Activated CD4-positive, alpha-beta T cell treated with anti-CD3 and anti-CD28 coated beads, Interleukin-2, amount 50 U/mL, for 4 hours (primary cell): ENCODE measurements at places on chromosomes 2 and 18.

GRCh38 chr18:48184118-48184517, 225.1 kb downstream of the ZBTB7C start:
- no peak for DNase-seq

GRCh38 chr18:46297621-46298020, 193.4 kb downstream of the HAUS1 start:
- no peak for DNase-seq

- DNase-seq = no peak
These were observed 1.3 kb downstream of the EIF4E2 start for GRCh38 chr2:232551776-232552175.

GRCh38 chr2:105875241-105875640, 130.5 kb downstream of the NCK2 start:
- DNase-seq = no peak

- no peak for DNase-seq
These were observed 142.1 kb downstream of the FAM124B start for GRCh38 chr2:224259831-224260230.

DNA sequence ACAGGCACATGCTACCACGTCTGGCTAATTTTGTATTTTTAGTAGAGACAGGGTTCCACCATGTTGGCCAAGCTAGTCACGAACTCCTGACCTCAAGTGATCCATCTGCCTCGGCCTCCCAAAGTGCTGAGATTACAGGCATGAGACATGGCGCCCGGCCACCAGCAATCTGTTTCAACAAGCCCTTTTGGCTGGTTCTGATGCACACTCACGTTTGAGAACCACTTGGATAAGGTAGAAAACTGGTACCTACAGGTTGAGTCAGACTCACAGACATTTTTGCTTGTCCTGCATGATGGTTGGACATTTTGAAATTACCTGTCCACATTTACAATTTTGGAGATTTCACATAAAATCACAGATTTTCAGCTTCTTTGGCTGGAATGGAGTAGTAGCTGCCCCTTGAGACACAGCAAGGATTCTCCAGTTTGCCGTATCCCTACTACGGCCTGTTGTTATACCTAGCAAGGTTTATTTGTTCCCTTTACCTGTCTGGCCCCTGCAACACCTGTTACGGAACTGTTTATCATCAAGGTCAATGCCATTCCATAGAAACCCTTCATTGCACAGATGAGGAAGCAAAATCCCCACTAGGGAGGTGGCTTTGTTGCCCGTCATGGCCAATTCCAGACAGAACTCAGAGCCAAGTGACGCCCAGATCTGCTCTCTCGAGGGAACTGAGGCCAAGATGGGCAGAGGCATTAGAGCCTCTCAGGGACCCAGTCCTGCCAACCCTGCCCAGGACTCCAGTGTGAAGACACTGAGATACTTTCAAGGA, 31.4 kb upstream of the IGFBP2 start:
- DNase-seq = no peak

DNA sequence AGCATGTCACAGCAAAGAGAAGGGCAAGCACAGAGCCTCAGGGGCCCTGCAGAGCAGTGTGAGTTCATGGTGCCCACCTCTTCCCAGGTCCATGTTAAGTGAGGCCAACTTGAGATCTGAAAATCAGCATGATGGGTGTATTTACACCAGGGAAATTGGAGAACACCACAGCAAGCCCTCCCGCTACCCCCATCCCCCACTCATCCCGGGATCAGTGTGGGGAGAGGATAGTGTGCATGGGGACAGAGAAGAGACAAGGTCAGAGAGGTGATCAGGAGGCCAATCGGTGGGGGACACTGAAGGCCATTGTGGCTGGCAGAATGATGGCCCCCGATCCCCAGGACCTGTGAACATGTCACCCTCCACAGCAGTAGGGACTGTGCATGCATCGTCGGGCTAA, 54.7 kb downstream of the PTGR3 start:
- DNase-seq = no peak

- no peak for DNase-seq
These were observed 226.7 kb downstream of the TTC32 start for GRCh38 chr2:19675003-19675629.

DNA sequence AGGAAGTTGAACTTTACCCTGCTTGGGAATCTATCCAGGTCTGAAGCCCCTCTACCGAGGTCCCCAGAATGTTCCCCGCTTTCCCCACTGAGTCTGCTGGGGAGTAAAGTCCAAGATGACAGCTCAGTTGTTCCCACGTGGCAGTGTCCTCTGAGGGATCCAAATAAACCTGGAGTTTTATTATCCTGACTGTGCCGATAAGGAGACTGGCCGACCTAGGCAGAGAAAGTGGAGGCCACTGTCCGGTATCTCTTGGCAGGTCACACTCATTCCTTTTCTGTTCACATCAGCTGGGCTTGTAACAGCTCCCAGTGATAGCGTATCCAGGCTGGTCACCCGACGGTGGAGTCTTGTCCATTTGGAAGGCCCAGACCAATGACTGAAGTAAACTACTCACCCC, 27.5 kb upstream of the C18orf32 start:
- DNase-seq = no peak

DNA sequence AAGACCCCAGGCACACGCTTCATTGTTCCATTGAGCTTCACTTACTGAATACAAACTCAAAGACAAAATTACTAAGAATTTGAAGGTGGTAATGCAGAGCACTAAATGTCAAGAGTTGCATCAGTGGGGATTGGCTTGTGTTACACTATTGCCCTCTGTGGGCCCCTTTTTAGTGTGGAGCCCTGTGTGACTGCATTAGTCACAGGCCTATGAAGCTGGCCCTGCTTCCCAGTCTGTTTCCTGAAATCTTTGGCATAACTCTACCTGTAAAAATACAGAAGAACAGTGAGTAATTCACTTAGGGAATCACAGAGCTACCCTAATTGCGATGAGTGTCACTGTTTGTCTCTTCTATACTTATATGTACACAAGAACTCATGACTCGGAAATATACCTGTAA, 40.0 kb upstream of the STPG4 start:
- no peak for DNase-seq

GRCh38 chr2:237451643-237452469, 35.2 kb upstream of the MLPH start:
- no peak for DNase-seq

DNA sequence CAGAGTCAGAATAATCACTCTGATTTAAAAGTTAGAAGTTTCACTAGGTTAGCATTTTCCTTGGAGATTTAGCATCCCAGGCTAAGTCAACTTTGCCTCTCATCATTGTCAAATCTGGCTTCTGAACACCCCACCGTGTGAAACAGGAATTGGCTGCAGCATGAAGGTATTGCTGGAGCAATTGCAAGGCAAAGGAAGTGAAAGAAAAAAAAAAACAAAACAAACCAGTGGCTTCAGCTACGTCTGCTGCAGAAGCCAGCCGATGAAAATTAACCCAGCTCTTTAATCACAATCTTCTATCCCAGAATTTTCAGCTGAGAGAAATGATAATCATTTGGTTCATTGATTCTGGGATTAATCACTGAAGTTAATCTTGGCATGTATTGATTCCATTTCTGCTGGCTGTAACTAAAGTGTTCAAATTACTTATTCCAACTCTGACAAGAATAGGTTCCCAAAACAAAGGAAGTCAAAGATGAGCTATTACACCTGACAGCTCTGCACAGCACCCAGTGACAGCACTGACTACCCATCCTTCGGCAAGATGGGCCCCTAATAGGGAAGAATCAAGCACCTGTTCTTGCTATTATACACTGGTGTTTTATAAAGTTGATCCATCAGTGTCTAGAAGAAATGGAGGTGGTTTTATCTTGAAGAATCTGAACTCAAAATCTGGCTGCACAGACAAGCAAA, 42.7 kb upstream of the REG3G start:
- no peak for DNase-seq

- no peak for DNase-seq
These were observed 35.5 kb downstream of the NXPH2 start for GRCh38 chr2:138744713-138745112.

- DNase-seq = no peak
These were observed 106.9 kb upstream of the HDAC4 start for GRCh38 chr2:239507576-239508258.

DNA sequence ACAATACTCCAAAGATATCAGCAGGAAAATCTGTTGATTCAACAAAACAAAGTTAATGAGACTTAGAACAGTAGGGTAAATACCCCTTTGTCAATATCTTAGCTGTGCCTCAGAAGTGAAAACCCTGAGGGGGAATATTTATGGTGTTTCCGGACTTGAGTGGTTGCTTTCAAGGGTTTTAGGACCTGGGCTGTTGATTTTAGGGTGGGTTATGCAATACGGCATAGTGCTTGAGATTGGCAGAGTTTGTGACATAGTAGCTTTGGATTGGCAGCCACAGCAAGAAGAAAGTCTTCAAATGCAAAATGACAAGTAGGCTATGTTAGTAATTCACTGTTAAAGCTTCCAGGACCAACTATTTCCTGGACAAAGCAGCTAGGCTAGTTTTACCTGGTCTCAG, 826.3 kb upstream of the CDH2 start:
- DNase-seq = no peak

DNA sequence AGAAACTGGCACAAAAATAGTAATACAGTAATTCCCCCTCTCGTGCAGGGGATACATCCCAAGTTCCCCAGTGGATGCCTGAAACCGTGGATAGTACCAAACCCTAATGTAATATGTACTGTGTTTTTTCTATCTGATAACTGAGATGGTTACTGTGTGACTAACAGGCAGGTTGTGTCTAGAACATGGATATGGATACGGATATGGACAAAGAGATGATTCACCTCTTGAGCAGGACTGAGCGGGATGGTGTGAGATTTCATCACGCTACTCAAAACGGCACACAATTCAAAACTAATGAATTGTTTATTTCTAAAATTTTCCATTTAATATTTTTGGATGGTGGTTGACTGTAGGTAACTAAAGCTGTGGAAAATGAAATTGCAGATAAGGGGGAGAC, 3.4 kb downstream of the MBD1 start:
- DNase-seq = no peak

DNA sequence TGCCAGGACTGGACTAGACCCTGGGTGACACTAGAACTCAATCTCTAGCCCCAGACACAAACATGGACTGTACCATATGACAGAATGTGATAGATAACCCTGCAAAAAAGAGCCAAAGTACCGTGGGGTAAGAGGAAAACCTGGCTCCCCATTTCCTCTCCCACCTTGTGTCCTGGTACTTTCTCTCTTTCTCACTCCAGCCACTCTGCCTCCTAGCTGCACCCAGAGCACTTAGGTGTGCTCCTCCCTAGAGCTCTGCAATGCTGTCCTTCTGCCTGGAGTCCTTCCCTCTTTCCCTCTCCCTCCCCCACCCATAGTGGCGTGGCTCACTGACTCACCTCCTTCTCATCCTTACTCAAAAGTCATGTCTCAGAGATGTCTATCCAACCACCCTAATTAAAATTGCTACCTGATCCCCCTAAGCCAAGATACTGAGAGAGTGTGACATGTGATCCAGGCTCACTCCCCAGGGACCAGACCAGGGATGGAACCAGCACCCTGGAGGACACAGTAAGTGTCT, 171.3 kb downstream of the LOXHD1 start:
- no peak for DNase-seq

GRCh38 chr2:181268174-181268867, 188.9 kb upstream of the ITGA4 start:
- no peak for DNase-seq

- no peak for DNase-seq
These were observed 207.1 kb downstream of the NDUFA10 start for GRCh38 chr2:239818086-239818485.

- DNase-seq = no peak
These were observed 209.1 kb downstream of the HRH4 start for GRCh38 chr18:24669502-24669901.

GRCh38 chr18:24763765-24764513, 303.5 kb downstream of the HRH4 start:
- no peak for DNase-seq

DNA sequence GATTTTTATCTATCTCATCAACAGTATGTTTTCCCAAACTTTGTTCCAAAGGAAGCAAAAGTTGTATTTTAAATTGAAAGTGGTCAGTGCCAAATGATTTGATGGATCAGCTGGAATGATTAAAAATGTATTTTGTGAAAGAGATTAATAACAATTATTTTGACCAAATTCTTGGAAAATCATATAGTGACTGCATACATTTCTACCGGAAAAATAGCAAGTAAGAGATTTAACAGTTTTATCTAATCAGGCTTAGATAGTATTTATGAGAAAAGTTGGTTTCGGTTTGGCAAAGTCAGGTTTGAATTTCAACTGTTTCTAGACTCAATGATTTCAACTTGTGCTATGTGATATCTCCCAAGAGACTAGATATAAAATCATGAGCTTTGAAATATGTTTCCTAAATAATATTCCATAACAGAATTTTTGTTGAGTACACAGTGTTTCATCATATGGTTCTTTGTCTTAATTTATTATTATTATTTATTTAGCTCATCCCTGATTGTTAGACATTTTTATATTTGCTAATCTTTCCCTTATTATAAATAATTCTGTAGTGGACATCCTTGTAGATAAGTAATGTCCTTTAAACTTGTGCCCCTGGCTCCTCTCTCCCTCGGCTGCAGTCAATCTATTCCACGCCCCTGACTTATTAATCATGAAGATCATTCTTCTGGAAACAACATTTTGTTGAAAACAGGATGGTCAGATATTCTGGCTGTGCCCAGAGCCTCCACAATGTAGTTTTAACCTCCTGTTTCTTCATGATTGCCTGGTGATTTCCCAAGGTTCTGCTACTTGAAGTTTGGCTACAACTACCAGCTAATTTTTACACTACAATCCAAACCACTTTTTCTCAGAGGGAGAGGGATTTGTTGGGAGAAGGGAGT, 520.7 kb upstream of the TCF4 start:
- DNase-seq = no peak

- no peak for DNase-seq
These were observed 108.8 kb downstream of the B3GNT2 start for GRCh38 chr2:62304429-62305417.

GRCh38 chr2:172215172-172215935, 112.7 kb upstream of the DLX2 start:
- DNase-seq = no peak

GRCh38 chr2:236345081-236345714, 81.0 kb upstream of the ASB18 start:
- DNase-seq = no peak

DNA sequence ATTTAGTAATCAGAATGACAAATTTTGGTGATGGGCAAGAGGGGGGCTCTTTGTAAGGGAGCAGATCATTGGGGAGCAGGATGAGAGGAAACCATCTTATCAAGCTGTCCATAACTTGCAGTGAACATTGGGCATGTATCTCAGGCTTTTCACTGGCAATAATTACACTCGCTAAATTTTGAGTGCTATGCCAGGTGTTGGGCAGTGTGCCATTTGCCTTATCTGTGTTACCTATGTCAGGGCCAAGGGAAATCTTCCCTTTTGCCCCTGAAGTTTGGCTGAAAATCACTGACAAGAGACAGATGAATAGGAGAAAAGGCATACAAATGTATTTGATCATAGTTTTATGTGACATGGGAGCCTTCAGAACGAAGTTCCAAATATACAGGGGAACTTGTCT, 39.0 kb downstream of the NOSTRIN start:
- DNase-seq = no peak

- no peak for DNase-seq
These were observed 108.0 kb downstream of the DPP4 start for GRCh38 chr2:161965994-161966393.
